ENCODE measurements at places on chromosomes 2 and 18.
A peak's percentile ranks its signal among the peaks of the same experiment; 100 is the strongest.

DNA sequence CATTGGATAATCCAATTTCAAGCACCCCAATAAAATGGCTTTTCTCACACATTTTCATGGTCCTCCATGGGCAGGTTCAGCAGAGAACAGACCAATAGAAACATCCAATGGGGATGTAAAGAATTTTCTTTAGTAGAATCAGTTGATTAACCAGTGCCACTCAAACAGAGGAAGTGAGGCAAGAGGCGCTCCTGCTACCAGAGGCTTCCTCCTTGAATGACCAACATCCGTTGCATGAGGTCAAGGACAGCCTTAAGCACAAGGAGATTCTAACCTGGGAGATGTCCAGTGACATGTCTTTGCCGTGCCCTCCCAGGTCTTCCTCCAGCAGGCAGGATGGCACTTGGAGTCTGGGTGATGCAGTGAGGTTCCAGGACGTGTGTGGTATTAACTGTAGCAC, 146.6 kb downstream of the PIEZO2 start:
- DNase-seq, result no peak

DNA sequence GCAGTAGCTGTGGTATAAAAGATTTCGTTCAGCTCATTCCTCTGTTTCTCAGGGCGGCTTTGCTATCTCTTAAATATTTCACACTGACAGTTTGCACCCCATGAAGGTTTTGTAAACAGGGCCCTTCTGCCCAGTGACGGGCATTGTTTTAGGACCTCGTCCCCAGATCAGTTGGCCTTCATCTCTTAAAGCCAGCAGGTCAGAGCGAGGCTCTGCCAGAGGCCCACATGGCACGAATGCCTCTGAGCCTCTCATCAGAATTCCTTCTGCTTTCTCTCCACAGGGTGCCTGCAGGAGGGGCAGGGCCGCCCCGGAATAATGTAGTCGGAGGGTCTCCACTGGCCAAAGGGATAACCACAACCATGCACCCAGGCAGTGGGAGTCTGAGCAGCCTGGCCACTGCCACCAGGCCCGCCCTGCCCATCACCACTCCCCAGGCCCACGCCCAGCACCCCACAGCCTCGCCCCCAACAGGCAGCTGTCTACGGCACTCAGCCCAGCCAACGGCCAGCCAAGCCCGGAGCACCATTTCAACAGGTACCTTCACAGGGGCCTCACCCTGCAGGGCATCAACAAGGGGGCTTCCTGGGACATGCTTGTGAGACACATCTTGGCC, 177.0 kb downstream of the SEPTIN10 start:
- no peak for DNase-seq

DNA sequence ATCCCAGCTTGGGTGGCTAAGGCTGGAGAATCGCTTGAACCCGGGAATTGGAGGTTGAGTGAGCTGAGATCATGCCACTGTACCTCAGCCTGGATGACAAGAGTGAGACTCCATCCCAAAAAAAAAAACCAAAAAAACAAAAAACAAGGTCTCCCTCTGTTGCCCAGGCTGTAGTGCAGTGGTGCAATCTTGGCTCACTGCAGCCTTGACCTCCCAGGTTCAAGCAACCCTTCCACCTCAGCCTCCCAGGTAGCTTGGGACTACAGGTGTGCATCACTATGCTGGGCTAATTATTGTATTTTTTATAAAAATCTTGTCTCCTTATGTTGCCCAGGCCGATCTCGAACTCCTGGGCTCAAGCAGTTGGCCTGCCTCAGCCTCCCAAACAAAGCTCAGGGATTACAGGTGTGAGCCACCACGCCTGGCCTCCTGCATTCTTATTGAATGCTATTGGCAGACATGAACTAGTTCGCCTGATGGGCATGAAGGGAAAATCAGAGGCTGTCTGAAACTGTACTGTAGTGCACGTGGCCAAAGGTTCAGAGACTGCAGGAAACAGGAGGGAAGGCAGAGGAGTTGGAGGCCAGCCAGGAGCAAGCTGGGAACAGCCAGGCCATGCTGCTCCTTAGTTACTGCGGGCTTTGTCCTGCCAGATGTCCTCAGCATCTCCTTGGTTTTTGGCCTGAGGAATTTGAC, 16.0 kb upstream of the ASXL2 start:
- no peak for DNase-seq

DNA sequence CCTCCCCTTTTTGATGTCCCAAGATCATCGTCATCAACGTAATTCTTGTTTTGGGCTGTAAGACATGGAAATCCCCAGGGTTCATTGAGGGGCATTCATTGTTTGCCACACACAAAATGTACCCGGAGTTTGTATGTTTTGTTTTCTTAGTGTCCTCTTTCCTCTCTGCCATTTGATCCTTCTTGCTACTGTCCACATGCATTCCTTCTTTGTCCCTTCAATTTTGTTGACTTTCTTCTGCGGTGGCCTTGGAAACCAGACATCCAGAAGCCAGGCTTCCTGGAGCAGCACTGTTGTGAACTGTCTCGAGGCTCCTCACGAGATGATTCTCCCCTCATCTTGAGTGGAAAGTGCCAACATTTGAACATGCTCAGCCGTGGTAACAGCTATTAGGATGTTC, 24.8 kb downstream of the IGFBP2 start:
- no peak for DNase-seq

- DNase-seq, result no peak
Measured at GRCh38 chr2:199586646-199587045, 128.9 kb upstream of the SATB2 start.

GRCh38 chr18:31424383-31424988, 23.1 kb upstream of the DSG3 start:
- no peak for DNase-seq

GRCh38 chr2:175918935-175919334, 83.1 kb downstream of the LNPK start:
- no peak for DNase-seq

DNA sequence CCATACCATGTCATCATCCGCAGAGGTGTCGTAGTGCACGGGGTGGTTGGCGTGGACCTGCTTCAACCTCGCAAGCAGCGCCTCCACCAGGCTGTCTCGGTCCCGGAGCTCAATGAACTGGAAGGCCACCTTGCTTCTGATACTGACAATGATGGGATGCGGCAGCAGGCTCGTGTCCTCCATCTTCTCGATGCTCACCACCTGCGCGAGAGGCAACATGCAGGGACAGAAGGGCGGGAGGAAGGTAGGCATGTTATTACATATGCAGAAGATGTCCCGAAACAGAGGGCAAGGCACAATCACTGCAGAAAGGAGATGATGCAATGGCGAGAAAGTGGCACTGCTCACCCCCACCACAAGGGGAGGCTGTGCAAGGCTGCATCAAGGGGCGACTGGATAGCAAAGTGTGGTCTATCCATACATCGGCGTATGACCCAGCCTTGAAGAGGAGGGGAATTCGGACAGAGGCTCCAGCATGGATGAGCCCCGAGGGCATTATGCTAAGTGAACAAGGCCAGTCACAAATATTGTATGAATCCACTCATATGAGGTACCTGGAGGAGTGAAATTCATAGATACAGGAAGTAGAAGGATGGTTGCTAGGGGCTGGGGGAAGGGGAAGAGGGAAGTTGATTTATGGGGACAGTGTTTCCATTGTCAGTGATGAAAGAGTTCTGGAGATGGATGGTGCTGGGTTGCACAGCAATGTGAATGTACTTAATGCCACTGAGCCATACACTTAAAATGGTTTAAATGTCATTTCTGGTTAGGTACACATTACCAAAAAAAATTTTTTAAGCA, 36.6 kb downstream of the RPL31 start:
- no peak for DNase-seq

GRCh38 chr2:25528173-25528572, 145.2 kb downstream of the DTNB start:
- no peak for DNase-seq

- DNase-seq, result no peak
Measured at GRCh38 chr2:158994920-158995676, 26.7 kb downstream of the TANC1 start.

DNA sequence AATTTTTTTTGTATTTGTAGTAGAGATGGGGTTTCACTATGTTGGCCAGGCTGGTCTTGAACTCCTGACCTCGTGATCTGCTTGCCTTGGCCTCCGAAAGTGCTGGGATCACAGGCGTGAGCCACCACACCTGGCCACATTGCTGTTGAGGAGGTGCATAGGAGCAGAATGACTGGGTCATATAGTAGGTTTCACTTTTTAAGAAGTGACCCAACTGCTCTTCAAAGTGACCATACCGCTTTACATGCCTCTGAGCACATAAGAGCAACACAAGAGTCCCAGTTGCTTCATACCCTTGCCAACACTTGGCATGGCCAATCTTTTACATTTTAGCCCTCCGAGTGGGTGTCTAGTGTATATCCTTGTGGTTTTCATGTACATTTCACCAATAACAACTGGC, 28.9 kb downstream of the RRM2 start:
- DNase-seq, result no peak

DNA sequence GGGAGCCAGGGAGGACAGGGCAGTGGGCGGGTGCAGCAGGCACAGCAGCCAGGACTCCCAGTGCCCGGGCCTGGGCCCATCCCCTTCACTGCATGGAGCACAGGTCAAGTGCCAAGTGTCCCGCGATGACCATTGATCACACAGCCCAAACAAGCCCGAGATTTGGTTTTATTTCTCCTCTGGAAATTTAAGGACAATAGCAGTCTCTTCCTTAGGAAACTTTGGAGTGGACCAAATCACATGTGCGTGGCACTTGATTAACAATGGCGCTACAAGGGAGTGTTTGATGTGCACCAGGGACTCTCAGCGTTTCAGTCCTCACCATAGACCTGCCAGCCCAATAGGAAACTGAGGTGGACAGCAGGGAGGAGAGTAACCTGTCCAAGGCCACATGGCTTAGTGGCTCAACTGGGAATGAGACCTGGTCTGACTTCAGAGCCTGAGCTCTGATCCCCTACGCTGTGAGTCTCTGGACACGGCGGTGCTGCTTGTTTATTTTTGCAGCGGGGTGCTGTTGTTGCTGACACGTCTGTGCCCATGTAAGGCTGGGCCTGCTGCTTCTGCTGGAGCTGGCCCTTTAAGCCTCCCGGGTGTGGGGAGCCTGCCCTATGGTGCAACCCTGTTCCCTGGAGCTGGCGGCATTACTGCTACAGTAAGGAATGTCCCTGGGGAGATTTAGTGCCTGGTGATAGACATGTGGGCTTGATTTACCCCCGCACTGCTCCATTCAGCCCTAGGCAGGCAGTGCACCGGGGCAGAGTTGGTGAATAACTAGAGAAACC, 194.2 kb downstream of the INHBB start:
- no peak for DNase-seq

- DNase-seq, result no peak
Measured at GRCh38 chr18:45851161-45851925, 25.9 kb downstream of the SIGLEC15 start.

GRCh38 chr2:86383844-86384243, 46.4 kb upstream of the REEP1 start:
- no peak for DNase-seq

- no peak for DNase-seq
Measured at GRCh38 chr2:209661286-209661894, 110.2 kb upstream of the UNC80 start.

DNA sequence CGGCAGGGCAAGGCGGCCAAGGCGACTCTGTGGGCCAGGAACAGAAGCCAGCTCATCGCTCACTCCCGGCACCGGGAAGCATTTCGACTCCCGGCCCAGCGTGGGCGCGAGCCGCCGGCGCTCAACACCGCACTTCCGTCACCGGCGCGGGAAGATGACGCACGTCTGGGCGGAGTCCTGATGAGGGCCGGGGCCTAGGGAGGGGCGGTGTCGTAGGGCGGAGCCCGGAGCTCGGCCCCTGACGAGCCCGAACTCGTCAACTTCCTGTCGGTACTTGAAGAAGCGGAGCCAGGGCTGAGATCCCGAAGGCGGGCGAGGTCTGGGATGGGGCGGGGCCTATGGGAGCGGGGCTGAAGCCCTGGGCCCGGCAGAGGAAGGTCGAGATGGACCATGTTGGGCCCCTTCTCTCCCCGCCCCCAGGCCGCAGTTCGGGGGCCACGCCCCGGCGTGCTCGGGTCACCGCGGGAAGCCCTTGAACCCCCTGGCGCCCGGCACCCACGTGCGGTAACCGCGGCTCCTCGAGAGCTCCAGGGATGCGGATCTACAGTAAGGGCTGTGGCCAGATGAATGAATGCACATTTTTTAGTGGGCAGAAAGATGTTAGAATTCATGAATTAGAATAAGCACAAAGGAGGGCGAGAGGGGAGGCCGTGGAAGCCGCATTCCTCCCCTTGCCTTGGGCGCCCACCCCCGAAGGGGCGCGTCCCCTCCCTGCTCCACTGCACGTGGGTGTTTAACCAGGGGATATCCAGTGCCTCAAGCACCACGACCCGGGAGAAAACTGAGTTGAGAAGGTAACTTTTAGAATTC, at the start of gene RNASEH1:
Gene RNASEH1, minus strand, starts transcription at position 129 of the 810 bp plus-strand sequence. Its CDS starts 73 bp downstream, at position 56.
- peak; percentile 98 for DNase-seq

- no peak for DNase-seq
Measured at GRCh38 chr2:32900246-32900973, 46.3 kb upstream of the LTBP1 start.

GRCh38 chr2:126781806-126782205, 116.9 kb upstream of the TEX51 start:
- DNase-seq, result no peak

- DNase-seq, result no peak
Measured at GRCh38 chr2:99880148-99880963, 262.0 kb downstream of the AFF3 start.

DNA sequence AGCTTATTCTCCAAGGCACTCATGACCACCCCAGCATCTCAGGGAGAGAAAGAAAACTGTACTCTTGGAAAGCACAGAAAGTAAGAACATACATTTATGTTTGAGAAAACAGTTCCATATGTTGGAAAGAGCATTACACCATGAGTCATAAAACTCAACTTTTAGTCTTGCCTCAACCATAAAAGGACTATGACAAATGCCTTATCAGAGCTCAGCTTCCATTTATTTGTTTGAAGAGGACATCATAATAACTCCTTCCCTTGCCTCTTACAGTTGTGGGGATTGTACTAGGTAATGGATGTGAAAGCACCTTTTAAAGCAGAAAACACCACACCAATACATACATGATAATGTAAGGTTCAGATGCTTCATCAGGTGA, 370.8 kb downstream of the LNPK start:
- DNase-seq, result no peak

GRCh38 chr2:46801731-46802664, 113.6 kb downstream of the MCFD2 start:
- no peak for DNase-seq

DNA sequence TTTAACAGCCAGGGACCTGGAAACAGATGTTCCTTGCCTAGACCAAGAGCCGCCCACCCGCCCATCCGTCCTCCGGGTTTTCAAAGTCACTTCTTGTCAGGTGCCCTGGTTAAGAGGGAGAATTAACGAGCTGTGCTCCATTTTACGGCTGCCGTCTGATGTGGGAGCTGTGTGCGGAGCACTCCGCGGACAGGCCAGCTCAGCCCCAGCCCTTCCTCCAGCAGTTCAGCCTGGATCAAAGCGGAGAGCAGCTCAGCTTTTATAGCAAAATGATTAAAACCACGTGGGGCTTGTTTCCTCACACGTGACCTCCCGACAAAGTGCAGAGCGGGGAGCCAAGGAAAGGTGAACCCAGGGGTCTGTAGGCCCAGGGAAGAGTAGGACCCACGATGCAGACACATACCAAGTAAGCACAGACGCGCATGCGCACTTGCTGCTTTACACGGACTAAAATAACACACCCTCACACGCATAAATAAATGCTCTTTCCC, 46.1 kb upstream of the PKDCC start:
- no peak for DNase-seq

GRCh38 chr18:70982292-70982691, 693.4 kb downstream of the SOCS6 start:
- DNase-seq, result no peak

GRCh38 chr2:133266041-133266925, 302.0 kb downstream of the NCKAP5 start:
- no peak for DNase-seq

GRCh38 chr2:127100251-127101047, 6.5 kb downstream of the BIN1 start:
- DNase-seq, result no peak

GRCh38 chr2:102033031-102033749, 41.4 kb downstream of the IL1R2 start:
- no peak for DNase-seq
